SK-MEL-5 (cell line): ENCODE measurements at places on chromosomes 3 and 15. TPM values are rescaled to one million over a fixed set of nuclear protein-coding genes. Genes with fewer than 3 reads are reported as not detected.

DNA sequence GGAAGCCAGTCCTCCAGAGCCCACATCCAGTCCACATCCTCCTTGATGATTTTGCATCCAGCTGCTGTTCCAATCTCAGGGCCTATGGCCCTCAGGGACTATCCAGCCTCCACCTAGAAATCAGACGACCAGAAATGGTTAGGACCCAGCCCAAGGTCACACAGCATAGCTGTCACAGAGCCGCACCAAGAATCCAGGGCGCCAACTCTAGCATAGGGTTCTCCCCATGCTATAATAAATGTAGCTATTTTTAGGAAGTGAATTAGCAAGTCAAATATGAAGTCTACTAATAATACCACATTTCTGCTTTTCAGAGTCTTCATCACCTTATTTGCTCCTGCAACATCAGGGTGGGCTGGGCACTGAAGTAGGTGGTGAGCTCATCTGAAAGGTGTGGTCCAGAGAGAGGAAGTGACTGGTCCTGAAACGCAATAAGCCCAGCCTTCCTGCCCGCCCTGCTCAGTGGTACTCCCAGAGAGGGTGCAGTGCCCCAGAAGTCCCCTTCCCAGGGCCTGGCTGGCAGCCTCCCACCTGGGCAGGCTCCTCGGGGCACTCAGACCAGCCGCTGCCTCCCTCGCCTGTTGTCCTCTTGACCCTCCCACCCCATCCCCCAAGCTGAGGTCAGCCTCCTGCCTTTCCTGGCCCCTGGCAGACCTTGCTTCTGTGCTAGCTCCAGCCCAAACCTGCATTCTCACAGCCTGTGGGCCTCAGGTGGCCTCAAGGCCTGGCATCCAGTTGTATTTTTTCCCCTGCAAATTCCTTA lies 17.6 kb upstream of the CYP11A1 start:
- DNase-seq: no peak

DNA sequence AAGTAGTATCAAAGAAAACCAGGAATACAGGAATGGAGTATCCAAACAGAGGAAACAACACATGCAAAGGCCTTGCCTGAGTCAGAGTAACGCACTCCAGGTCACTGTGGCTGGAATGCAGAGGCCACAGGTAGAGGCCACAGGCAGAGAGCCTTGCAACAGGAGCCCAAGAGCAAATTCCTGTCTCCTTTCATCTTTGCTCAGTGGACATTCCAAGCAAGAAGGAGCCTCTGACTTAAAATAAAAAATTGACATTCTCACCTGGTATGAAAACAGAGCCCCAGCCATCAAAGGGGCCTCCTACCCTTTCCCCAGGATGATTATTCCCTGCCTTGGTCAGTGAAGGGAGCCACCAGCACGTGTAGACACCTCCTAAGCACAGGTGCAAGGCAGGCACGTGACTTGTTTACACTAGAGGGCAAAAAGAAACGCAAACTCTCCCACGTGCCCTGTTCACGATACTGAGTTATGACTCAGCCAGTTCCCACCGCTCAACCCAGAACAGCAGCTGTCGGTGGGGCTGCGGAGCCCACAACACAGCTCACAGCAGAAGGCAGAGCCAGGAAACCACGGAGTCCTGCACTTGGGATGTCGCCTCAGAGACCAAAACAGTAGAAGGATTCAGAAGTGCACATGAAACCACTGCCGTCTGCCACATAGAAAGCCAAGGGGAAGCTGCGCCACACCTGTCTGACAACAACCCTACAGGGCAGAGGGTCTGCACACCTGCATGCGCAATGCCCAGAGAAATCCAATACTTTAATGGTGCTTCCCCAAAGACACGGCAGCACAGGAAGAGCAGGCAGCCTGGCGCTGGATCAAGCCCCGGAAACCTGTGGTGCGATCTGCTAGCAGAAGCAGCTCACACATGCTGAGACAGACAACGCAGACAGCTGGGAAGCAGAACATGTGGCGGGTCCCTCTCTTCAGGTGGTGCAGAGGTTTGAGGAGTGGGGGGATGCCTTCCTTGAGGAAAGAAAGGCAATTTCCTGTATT lies 52.1 kb downstream of the ITGB5 start:
- DNase-seq: no peak

DNA sequence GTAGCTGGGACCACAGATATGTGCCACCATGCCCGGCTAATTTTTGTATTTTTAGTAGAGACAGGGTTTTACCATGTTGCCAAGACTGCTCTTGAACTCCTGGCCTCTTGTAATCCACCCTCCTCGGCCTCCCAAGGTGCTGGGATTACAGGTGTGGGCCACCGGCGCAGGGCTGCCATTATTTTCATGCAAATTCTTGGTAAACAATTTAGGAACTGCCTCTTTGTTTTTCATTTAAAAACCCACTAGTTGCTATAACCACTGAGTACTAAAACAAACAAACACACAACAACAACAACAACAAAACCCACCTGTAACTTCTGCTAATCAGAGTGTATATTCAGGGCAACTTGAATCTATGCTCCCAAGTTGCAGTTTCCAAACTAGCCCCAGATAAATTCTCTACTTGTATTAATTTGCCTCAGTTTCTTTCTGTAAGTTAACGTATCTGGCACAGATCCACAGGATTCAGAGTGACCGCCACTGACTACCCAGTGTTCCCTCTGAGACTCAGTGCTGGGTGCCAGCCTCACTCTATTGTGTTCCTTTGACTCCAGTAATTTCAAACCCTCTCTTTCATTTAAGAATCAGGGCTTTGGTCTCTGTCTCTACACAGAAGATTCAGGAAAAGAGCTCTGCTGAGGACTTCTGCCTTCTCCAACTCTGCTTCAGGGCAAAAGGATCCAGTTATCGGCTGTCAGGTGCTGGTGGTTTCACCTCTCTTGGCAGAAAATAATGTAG lies 18.6 kb upstream of the ZNF710 start:
- DNase-seq: no peak

GRCh38 chr3:22536541-22536940 lies 666.6 kb upstream of the UBE2E2 start:
- DNase-seq: no peak

DNA sequence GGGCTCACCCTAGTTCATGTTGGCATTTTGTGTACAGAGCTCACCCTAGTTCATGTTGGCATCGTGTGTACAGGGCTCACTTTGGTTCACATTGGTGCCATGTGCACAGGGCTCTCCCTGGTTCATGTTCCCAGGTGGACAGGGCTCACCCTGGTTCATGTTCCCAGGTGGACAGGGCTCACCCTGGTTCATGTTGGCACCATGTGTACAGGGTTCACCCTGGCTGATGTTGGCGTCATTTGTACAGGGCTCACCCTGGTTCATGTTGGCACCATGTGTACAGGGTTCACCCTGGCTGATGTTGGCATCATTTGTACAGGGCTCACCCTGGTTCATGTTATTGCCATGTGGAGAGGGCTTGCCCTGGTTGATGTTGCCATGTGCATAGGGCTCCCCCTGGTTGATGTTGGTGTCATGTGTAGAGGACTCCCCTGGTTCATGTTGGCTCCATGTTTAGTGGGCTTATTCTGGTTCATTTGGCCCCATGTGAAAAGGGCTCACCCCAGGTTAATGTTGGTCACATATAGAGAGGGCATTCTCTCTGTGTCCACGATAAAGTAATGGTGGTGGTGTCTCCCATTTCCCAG lies 31.7 kb upstream of the NR2C2 start:
- DNase-seq: peak; percentile 44

DNA sequence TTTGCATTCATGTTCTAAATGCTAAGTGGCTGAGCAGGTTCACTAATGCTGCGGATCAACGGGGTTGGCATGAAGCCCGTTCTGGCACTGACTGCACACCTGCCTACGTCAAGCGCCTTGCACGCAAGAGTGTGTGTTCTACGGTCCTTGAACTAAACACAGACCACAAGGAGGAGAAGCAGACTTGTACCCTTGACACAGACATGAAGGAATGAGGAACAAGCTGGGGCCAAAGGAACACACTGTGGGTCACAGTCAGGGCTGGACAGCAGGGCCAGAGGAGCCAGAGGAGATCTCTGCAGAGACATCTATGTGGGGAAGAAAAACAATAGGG lies 48.0 kb upstream of the LDHAL6B start:
- no peak for DNase-seq

- DNase-seq: peak; percentile 2
Measured at GRCh38 chr15:29571792-29572431, 250.4 kb downstream of the TJP1 start.

GRCh38 chr3:8621872-8622271 lies 22.7 kb downstream of the SSUH2 start:
- DNase-seq: no peak

The SCAPER gene
- 11.8 and 12.7 TPM in 2 replicates for total RNA-seq

GRCh38 chr3:56691165-56692000 lies 8.3 kb upstream of the TASOR start:
- no peak for DNase-seq

The MESP2 gene
- total RNA-seq: 0.13 and 0.27 TPM in 2 replicates

The SENP8 gene
- 2.1 and 2.5 TPM in 2 replicates for total RNA-seq

- no peak for DNase-seq
Measured at GRCh38 chr15:60673166-60673565, 194.2 kb upstream of the ICE2 start.

DNA sequence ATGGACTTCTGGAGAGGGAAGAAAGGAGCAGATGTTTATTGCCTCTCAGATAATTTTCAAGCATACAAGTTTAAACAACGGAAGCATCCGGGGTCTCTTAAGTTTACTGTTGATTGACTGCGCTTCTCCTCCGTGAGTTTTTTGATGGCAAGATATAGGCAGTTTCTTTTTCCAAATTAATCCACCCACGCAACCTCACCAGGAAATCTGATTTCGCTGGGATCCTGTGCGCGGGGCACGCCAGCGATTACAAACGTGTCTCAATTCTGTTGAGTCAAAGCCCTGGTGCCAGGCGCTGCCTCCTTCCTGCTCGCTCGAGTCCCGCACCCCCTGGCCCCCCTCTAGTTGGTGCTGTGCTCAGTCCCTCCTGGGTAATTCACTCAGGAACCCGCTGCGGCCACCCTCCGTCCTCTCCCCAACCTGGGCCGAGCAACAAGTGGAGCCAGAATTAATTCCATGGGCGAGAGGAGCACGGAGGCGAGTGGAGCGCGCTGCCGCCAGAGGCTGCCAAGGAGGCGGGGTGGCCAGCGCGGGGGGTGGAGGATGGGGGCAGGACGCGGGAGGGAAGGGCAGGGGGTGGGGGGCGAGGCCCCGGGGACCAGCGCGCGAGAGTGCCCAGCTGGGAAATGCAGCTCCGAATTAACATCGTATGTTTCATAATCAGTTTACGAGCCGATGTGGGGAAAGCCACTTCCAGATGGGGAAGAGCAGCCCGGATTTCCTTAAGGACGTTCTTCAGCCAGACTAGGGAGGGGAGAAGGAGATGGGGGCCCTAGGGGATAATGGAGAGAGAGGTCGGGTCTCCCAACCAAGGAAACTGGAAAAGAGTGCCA lies 6.0 kb downstream of the WNT5A start:
- DNase-seq: no peak

DNA sequence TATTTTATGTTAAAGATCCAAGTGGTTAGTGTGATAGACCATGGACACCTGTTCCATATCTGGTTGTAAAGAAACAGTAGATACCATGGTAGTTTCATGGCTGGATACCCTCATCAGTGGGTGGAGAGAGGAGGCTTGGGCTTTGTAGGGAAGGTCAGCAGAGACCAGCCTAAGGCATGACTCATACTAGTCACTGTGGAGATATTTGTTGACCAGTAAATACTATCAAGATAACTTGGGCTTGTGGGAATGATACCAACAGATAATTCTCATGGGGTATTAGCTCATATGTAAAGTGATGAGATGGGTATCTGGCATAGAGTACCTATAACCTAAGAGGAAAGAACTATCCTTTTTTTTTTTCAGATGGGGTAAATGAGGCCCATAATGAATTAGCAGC lies 354.5 kb downstream of the CACNA2D3 start:
- no peak for DNase-seq

GRCh38 chr3:52775877-52776276 lies 1.5 kb upstream of the ITIH1 start:
- no peak for DNase-seq

GRCh38 chr3:105832644-105833043 lies 36.2 kb downstream of the CBLB start:
- DNase-seq: no peak

DNA sequence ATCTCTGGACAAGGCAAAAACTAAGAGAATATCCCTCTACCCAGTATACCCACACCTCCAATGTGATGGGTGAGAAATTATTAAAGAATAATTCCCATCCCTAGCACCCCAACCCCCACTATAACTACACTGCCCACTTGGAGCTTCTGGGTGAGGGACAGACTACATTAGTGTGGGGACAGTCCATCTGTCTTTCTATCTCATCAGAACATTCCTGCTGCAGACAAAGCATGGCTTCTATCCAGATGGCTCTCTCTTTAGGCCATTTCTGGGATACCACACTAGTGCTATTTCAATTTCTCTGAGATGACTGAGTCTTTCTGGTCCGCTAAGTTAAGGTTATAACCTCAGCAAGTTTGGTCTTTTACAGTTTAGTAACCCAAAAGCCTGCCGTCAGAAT lies 6.6 kb downstream of the CSNK1G1 start:
- DNase-seq: no peak

DNA sequence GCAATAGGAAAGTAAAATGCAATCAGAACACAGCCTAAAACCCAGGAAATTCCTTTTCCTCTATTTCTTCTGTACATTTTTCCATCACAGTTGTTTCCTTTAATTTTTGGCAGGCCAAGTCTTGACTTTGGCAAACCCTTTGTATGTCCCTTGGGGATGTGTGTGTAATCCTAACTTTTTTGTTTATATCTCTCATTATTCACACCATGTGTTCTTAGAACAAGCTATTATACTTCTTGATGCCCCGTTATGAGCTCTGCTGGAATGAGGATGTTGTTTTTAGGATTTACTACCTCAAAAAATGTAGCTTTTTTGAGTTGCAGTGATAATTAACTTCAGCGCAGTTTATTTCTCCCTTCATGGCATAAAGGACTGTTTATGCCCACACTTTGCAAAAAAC lies 123.4 kb downstream of the ABI3BP start:
- DNase-seq: no peak

The SAMMSON gene
- 26.3 and 26.5 TPM in 2 replicates for total RNA-seq

GRCh38 chr3:178562947-178563232 lies 26.7 kb downstream of the KCNMB2 start:
- no peak for DNase-seq

The CP gene
- total RNA-seq: 0.43 and 0.53 TPM in 2 replicates

GRCh38 chr3:58184309-58184981 lies 26.3 kb downstream of the DNASE1L3 start:
- DNase-seq: no peak

The TMEM40 gene
- total RNA-seq: not detected in 2 replicates

The FGD5 gene
- total RNA-seq: not detected in 2 replicates

DNA sequence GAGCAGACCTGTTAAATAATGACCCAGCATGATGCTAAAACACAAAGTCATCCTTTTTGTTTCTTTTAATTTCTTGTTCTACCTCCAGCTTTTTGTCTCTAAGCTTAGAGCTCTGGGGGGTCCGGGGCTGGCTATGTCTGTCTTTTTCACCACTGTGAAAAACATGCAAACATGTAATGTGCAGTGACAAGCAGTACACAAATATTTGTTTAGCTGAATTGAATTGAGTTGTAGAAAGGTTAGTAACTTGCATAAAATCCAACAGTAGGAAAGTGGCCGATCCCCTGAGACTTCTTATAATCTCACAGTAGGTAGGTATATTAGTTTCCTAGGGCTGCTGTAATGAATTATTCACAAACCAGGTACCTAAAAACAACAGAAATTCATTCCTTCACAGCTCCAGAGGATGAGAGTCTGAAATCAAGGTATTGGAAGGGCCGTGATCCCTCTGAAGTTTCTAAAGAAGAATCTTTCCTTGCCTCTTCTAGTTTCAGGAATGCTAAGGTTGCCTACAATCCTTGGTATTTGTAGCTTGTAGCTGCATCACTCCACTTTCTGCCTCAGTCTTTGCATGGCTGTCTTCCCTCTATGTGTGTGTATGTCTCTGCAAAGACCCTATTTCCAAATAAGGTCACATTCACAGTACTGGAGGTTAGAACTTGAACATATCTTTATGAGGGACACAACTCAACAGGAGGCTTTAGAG lies 32.7 kb downstream of the ARL14 start:
- no peak for DNase-seq
